Inflammatory macrophage treated with lipopolysaccharide for 4 hours (primary cell): ENCODE measurements at places on chromosomes 7 and 10.

GRCh38 chr10:126691456-126691855 lies 21.0 kb upstream of the C10orf90 start:
- DNase-seq, result no peak

DNA sequence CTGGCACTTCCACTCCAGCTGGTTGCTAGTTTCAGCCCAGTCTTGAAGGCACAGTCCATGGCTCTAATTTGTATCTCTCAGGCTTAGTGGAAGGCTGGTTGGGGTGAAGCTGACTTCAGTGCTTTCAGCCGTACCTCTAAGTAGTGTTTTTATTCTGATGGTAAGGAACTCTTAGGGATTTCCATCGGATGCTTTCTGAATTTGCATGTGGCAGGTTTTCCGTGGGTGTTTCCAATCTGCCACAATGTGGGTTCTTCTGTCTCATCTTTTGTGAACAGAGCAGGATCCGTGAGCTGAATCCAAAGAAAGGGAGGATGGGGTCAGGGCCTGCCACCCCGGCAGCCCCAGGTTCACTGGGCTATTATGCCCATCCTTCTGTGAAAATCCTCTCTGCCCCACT lies 607.9 kb upstream of the MKI67 start:
- DNase-seq, result no peak

GRCh38 chr10:49083261-49083660 lies 32.1 kb downstream of the VSTM4 start:
- no peak for DNase-seq

GRCh38 chr10:42646214-42646613 lies 7.8 kb upstream of the ZNF33B start:
- no peak for DNase-seq

DNA sequence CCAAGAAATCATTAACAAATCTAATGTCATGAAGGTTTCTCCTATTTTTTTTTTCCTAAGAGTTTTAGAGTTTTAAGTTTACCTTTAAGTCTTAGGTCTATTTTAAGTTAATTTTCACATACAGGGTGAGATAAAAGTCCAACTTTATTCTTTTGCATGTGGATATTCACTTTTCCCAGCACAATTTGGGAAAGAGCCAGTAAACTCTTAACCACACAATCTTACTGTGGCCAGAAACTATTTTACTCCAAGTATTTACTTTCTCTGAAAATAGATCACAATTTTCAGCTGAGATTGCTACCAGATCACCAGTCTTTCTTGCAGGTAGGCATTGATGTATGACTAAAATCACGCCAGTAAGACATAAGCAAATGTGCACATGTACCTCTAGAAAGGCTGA lies 728.5 kb downstream of the TNS3 start:
- DNase-seq, result no peak

DNA sequence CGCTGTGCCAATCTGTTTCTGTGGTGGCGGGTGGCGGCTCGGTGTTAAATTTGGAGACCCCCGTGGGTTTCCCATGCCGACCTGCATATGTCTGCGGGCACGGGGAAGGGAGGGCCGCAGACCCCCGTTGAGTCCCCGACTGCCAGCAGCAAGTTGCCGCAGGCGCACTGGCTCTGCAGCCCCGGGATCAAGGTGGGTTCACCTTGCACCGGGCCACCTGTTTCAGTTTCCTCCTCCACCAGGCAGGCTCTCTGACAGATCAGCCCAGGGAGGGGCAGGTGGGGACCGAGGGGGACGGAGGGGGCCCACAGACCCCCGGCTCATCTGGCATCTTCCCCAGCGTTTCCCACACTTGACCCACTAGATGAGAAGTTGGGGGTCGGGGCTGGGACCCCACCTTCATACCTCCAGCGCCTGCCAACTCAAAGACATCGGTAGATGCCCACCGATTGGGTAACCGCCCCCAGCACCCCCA lies 95.9 kb downstream of the CUX1 start:
- DNase-seq, result no peak

DNA sequence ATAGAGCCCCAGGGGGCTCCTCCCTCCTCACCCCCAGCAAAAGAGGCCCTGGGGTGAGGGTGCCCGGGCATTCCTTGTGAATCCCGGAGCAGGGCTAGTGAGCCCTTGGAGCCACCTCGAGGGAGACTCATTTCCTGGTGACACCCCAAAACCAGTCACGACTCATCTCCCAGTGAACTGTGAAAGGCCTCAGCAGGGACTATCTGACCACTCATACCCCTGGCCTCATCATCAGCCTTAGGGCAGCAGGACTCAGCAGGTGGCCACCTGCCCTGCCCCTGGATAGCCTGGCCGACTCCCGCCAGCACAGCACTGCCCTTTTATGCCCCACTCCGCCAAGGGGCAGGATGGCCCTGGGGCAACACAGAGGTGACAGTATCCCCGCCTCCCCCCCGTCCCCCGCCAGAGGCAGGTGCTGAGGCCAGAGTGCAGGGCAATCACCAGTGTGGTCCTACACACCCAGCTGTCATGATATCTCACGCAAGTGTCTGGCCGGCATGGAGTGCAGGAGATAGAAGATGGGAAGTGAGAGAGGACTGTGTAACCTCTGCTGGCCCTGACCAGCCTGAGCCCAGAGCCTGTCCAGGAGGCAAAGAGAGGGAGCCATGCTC lies 3.2 kb downstream of the SNCG start:
- no peak for DNase-seq

DNA sequence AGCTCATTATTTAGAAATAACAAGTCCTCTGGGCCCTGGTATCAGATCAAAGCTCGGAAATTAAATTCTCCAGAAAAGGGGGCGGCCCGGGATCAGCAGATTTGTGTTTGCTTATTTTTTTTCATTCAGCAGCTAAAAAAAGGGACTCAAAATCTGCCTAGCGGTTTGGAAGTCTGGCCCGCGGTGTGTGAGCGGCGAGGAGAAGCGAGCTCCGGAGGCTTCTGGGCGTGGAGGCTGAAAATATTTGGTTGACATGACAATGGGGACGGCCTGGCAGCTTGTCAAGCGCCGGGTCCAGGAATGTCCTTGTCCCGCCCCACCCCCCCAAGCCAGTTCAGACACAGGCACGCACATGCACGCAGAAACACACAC lies 43.4 kb downstream of the FOXL3 start:
- no peak for DNase-seq

GRCh38 chr10:120432209-120432608 lies 24.8 kb upstream of the PLPP4 start:
- DNase-seq, result no peak

DNA sequence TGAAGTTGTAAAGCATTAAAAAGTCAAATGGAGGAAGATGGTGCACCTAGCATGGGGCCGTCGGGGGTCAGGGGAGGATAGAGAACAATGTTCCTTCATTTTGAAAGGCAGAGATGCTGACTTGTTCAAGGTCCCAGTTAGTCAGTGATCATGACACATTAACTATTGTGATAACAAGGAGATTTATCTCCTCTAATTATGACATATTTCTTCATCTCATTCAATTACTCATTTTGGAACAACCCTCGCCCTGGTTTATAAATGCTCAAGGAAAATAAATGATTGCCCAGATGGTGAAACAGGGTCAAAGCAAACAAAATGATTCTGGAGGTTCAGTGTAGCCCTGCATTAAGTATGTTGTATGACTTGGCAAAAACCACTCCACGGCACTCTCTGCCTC lies 106.2 kb downstream of the ITIH5 start:
- no peak for DNase-seq

DNA sequence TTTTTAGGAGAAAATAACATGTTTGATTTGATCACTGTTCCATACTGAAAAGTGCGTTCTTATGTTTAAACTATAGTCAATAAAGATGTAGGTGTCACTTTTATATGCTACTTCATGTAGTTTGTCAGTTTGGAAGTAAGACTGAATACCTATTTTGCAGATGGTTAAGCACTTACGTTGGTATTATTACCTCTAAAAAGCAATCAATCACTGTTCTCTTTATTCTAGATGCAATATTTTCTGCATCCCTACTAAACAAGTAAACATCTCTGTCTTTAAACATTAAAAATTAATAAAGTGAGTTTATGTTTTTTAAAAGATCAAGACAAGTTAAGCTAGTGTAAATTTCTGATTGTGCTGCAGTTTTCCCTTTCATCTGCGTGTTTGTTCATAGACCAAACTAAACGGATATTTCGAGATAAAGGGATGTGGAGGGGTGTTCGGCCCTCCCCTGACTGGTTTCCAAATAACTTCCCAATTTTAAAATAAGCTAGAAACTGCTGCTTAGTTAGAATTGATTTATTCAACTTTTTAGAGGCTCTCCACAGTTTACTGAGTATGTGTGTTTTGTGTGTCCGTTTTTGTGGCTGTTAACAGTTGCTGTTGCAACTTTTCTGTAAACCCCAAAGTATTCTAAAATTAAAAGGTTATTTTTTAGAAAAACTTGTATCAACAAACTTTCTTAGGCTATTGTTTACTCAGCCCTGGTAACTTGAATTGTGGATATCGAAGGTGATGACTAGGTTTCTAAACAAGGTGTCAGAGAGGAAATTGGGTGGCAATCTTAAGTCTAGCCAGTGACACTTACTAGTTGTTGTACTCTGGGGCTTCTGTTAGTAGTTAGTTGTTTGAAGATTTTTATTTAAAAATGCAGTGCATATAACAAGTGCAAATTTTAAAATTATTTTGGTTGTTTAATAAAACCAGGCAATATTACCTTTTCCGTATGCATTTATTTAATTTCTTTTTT lies 974 bp downstream of the KIF11 start:
- peak; percentile 32 for DNase-seq

DNA sequence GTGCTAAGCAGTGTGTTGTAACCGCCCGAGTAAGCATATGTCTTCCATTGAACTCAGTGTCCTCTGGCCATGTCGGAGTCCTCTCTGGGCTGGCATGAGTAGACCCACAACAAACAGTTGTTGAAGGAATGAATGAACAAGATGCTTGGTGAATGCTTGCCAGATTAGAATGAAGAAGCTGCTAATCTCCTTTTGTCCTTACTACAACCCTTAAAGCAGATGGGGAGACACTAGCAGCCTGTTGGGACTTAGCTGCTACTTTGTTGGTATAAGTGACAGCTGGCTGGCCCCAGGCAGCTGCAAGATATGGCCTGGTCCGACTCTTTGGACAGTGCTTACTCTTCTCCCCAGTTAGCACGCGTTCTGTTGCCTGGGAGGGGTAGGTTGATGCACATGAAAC lies 370.1 kb downstream of the RPS24 start:
- DNase-seq, result no peak

DNA sequence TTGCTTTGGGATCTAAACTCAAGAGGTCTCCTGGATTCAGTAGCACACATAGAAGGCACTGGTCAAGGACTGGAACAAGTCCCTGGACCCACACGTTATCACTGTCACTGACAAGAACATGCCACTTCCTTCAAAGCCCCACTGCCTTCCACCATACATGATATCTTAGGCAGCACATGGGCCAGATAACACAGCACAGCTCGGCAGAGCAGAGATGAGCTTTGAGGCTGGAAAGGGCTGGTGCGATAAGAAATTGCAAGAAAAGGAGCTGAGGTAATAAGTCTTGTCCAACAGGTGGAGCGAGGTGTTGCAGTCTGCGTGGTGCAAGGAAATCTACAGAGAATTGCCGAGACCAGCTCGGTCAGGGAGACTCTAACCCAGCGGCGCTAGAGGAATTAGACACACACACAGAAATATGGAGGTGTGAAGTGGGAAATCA lies 139.8 kb upstream of the CDK13 start:
- DNase-seq, result no peak

- no peak for DNase-seq
Measured at GRCh38 chr7:94511718-94512117, 2.1 kb downstream of the CASD1 start.

- DNase-seq, result peak; percentile 14
Measured at GRCh38 chr7:101676956-101677355, 47.9 kb upstream of the MYL10 start.

DNA sequence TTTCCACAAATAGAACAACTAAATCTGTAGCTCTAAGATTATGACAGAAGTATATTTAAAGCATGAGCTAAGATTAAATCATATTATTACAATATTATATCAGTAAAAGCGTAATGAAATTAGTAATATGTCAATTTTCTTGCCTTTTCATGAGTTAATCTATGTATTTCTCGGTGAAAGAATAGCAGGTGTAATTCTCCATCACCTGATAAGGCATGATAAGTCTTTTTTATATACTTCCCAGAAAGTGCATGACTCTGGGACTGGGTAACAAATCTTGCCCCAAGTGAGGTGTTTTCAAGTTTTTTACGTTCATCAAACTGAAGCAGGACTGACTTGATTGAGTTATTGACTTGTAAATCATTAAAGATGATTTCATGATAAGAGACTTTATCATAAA lies 100.5 kb downstream of the HECW1 start:
- DNase-seq, result no peak

- DNase-seq, result no peak
Measured at GRCh38 chr7:137967143-137968018, 34.5 kb downstream of the CREB3L2 start.

DNA sequence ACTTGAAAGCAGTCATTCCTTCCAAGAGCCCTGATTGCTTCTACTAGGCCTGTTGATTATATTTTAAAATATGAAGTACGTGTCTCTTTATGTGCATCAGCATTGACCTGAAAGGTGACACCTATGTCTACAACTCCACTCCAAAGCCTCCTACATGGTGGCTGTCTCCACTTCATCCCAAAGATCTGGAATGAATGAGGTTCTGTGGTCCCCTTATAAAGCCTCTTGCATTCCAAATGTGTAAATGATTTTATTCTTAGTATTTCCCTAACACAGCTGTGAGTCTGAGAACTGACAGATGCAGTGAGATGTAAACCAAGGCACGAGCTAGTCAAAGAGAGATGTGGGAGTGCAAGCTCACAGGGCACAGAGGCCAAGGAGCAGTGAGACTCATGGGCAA lies 176.0 kb upstream of the SVIL start:
- no peak for DNase-seq

DNA sequence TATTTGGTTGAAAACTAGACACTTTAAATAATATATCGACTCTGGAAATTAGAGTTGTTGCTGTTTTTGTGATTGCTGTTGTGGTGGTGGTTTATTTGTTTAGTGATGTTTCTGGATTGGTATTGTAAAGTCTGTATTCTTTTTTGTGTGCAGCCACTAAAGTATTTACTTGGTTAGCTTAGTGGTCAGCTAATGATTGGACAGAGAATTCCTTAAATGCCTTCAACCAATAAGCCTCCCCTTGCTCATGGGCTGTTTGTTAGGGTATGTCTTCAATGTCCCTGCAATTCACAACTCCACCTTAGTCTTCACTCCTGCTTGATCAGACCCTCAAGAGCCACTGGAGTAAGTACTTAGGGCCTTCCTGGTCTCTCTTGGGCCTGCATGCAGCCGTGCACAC lies 71.0 kb downstream of the PAXIP1 start:
- no peak for DNase-seq

DNA sequence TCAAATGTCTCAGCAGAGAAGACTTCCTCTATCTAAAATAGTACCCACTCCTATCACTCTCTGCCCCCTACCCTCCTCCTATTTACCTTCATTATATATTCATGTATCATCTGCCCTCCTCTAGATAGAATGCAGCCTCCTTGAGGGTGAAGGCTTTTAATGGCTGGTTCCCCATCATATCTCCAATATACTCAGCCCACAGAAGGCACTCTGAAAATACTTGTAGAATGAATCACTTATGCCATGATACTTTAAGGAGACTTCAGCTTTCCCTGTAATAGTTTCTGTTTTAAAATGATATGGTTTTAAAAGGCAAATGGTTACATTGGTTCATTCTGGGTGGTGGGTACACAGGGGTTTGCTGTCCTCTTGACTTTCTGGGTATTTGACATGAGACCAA lies 25.3 kb downstream of the GFRA1 start:
- no peak for DNase-seq
